Activated naive CD4-positive, alpha-beta T cell treated with anti-CD3 and anti-CD28 coated beads, Interleukin-2, amount 50 U/mL, for 72 hours (primary cell): ENCODE measurements at places on chromosomes 4 and X. TPM values are rescaled to one million over a fixed set of nuclear protein-coding genes. Genes with fewer than 3 reads are reported as not detected.

DNA sequence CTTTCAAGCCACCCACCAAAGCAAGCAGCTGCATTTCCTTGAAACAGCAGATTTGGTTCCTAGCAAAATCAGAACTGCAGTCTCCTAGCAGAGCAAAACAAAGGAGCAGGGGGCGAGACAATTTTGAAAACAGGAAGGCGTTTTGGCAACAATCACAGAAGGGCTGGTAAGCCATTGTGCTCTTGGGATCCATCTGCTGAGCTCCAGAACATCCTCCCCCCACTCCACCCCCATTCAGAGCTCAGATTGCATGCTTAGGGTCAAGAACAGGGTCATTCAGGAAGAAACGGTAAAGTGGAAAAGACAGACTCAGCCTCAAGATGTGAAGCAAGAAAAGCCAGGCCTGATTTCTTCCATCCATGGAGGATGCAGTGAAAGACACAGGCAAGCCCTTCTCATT, 7.6 kb upstream of the PCDH19 start:
- DNase-seq: no peak

Gene CYP2U1
- 2.1 TPM for total RNA-seq

DNA sequence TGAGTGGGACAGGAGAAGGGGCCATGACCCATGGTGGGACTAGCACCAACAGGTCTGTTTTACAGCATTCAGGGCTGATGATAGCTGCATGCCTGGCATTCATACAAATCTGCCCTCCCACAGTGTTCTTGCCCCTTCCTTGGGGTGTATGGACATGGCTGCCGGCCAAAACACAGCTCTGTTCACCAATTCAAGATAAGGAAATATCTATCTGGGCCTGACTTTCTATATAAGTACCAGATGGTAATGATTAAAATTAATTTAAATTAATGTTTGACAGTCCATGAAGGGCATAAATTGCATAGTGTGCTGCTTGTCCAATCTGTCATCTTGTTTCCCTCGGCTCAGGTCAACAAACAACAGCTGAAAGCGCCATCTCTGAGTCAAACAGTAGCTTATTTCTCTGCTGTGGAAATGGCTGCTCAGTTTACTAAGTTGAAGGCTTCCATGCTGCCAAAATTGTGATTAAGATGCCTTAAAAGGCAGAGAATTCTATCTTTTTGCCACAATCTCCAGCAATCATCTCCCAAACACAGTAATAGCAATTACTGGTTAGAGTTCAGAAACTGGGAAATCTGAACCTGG, 67.0 kb upstream of the TSPAN7 start:
- DNase-seq: no peak

Gene GPR173
- 0.14 TPM for total RNA-seq

DNA sequence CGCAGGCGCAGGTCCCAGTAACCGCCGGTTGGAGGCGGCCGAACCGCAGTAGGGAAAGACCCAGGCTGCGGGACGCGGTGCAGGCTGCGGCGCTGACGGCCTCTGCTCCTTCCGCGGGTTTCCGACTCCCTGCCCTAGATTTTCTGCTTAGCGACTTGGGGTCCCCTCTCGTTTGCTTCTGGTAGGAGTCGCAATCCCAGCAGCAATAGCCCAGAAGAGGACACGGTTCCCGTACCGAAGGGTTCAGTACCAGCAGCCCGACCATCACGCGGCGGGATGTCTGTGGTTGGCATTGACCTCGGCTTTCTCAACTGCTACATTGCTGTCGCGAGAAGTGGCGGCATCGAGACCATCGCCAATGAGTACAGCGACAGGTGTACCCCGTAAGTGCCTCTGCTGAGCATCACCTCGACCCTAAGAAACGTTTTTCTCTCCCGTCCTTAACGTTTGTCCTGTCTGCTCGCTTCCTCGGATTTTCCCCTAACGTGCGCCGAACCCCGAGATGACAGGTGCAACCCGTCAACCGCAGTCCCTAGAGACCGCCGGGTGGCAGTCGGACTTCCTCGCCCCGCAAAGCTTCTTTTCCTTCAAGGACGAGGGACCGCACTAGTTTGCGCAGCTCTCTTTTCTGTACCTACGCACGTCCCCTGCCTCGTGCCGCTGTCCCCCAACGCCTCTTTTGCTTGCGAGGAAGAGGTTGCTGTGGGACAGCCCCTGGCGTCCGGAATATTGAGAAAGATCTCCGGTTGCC, at the start of gene HSPA4L:
TSS of gene HSPA4L (plus strand) at position 48 of the 751 bp plus-strand sequence. CDS start at position 277, 229 bp downstream.
- DNase-seq: peak; percentile 81

- DNase-seq: no peak
Observed at GRCh38 chr4:101039367-101039766, 308.0 kb downstream of the PPP3CA start.
